Endothelial cell of umbilical vein (primary cell): ENCODE measurements at places on chromosomes 4 and X. TPM values are rescaled to one million over a fixed set of nuclear protein-coding genes. Genes with fewer than 3 reads are reported as not detected.

RHOXF2B gene
- total RNA-seq, result not detected in 2 replicates

HTR2C gene
- total RNA-seq, result not detected in 2 replicates

TEX13B gene
- total RNA-seq, result not detected in 2 replicates

DNA sequence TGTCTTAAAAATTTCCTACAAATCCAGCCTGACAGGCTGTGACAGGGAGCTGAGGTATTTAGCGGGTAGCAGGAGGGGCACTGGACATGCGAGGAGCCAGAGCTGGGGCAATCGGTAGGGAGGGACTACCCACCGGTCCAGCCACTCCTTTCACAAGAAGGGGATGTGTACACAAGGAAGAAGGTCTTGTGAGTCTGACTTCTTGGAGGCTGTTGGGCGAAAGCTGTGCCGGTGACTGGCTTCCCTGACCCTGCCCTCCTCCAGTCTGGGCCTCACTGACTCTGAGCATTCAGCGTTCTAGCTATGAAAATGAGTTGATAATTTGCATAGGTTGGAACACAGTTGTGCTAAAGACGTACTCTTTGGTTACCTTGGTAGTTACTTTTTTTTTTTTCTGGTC, 12.7 kb upstream of the CXCL8 start:
- DNase-seq, result peak; percentile 59
- H3K4me1 ChIP-seq, result peaks cover 53% of the 10 kb centered on the region
- no peaks in the 10 kb centered on the region for H3K36me3 ChIP-seq
- H3K27me3 ChIP-seq, result no peaks in the 10 kb centered on the region
- peak overlapping the region; percentile 32 for H3K27ac ChIP-seq
- no peak overlapping the region for H3K4me3 ChIP-seq

GRCh38 chr4:1975391-1975801, 33.4 kb downstream of the NELFA start:
- H3K36me3 ChIP-seq, result peaks cover 53% of the 10 kb centered on the region
- H3K4me1 ChIP-seq, result no peaks in the 10 kb centered on the region
- no peak overlapping the region for H3K4me3 ChIP-seq
- no peak for DNase-seq

GRCh38 chr4:13966231-13967195, 339.0 kb upstream of the BOD1L1 start:
- H3K4me3 ChIP-seq, result no peak overlapping the region
- H3K27me3 ChIP-seq, result peaks cover 13% of the 10 kb centered on the region
- DNase-seq, result peak; percentile 69
- H3K27ac ChIP-seq, result no peak overlapping the region
- H3K36me3 ChIP-seq, result no peaks in the 10 kb centered on the region
- H3K4me1 ChIP-seq, result peaks cover 9% of the 10 kb centered on the region

- H3K4me1 ChIP-seq, result no peaks in the 10 kb centered on the region
- no peak overlapping the region for H3K27ac ChIP-seq
- no peak overlapping the region for H3K4me3 ChIP-seq
- no peaks in the 10 kb centered on the region for H3K27me3 ChIP-seq
- H3K36me3 ChIP-seq, result peaks cover 38% of the 10 kb centered on the region
- no peak for DNase-seq
Observed at GRCh38 chr4:8218371-8219031, 19.4 kb downstream of the SH3TC1 start.

DNA sequence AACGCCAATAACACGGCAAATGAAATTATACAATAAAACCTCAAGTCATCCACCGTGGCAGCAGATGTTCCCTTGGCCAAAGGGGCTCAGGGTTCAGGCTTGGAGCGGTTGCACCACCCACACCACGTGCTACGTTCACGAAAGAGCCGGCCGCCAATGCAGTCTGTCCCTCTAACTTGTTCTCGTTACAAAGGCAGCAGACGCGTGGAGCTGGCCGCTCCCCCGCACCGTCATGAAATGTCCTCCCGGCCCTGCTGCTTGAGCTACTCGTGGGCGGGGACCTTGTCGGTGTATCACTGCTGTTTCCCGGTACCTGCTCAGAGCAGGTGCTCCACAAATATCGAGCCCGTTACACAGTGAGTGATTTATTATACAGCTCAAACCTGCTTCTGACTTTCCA, 36.4 kb upstream of the MAN2B2 start:
- no peaks in the 10 kb centered on the region for H3K36me3 ChIP-seq
- no peak for DNase-seq
- no peak overlapping the region for H3K27ac ChIP-seq

GRCh38 chrX:154650221-154650510, 3.2 kb downstream of the CTAG2 start:
- no peaks in the 10 kb centered on the region for H3K36me3 ChIP-seq
- no peaks in the 10 kb centered on the region for H3K27me3 ChIP-seq
- no peak for DNase-seq
- H3K4me3 ChIP-seq, result no peak overlapping the region
- no peak overlapping the region for H3K27ac ChIP-seq
- peaks cover 5% of the 10 kb centered on the region for H3K4me1 ChIP-seq

DNA sequence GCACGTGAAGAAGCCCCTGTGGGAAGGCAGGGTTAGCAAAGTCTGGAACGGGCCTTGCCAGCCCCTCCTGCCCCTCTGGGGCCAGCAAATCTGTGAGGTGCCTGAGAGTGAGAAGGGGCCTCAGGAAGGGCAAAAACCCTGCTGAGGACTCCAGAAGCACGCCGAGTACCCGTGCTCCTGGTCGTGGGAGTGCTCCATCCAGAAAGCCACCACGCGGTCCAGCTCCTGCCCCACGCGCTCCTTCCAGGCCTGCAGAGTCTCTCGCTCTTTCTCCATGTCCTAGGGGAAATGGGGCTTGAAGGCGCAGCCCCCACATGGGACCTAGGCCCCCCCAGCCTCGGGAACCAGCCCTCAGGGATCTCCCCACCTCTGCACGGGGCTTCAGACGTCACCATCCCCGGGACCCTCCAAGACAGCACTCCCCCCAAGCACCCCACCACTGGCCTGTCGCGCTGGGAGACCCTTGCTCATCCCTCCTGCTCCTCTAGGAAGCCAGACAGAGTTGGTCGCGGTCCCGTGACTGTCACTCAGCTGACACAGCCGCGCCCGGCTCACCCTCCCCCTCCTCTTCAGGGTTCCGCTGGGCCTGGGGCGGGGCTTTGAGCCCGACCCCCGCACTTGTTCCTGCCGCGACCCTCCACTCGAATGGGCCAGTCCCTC, at the start of gene RENBP:
RENBP (minus strand) TSS at position 504 of the 660 bp plus-strand sequence; CDS start at position 471, 33 bp downstream.
- H3K4me1 ChIP-seq, result peaks cover 19% of the 10 kb centered on the region
- peak within 1 kb of the TSS; percentile 28 for H3K4me3 ChIP-seq
- no peak for DNase-seq
- no peak within 1 kb of the TSS for H3K27ac ChIP-seq
